GOT3 (cell line): ENCODE measurements at places on chromosomes 7 and 10.

GRCh38 chr10:125886914-125887512 lies 5.9 kb upstream of the DHX32 start:
- no peak for DNase-seq

DNA sequence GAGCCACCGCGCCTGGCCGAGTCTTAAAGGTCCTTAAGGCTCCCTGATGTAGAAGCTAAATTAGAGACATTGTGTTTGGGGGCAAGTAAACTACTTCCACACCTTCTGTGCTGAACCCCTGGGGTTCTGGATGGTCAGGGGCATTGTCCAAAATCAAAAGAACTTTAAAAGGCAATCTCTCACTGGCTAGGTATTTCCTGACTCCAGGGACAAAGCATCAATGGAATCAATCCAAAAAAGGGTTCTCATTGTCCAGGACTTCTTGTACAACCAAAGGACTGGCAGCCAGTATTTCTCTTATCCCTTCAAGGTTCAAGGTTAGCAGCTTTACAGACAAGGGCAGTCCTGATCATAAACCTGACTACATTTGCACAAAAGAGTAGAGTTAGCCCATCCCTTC lies 24.0 kb downstream of the SRPK2 start:
- no peak for DNase-seq

GRCh38 chr7:157272351-157273207 lies 64.2 kb upstream of the DNAJB6 start:
- no peak for DNase-seq

DNA sequence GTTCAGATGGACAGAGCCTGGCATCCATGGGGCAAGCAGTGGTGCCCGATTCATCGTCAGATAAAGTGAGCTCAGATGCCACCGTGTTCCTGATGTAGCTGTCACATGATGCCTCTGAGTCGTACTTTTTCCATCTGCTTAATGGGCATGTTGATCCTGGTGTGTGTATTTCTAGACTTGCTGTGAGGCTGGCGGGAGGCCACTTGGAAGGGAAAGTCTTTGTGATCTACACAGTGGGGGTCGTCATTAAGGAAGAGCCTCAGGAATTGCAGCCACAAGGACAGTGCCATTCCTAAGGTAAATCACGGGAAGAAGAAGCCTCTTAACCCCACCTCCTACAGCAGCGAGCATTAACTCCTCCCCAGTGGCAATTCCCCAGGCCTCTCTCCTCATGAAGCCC lies 63.0 kb downstream of the RGS10 start:
- no peak for DNase-seq

DNA sequence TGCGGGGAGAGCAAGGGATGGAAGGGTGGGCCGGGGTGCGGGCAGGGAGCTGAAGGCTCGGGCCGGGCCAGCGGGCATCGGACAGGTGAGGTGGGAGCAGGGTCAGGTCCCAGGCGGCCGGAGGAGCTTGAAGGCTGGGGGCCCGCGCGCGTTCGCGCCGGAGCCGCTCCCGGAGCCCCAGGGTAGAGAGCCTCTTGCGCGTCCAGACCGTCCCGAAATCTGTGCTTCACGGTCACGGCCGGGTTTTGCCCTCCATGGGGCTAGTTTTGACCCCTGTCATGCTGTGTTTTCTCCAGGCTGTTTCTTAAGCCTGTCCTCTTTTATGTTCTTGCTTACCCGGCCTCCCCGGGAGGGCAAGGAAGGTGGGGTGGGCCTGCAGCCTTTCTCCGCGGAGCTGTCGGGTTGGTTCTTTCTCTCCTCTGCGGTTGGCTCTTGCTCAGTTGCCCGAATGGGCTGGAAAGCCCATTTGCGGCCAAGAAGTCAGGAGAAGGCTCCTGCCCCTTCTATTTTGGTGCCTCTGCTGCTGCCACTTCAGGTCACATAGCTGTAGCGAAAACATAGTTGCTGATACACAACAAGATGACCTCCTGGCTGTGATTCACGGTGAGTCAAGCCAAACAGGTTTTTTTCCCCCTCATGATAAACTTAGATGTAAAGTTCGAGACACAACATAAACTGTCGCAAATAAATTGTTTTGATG lies 650 bp downstream of the UBE2D1 start:
- DNase-seq = no peak

GRCh38 chr7:113774182-113774807 lies 144.5 kb downstream of the PPP1R3A start:
- DNase-seq = no peak

- no peak for DNase-seq
Measured at GRCh38 chr10:127346604-127347003, 150.2 kb upstream of the INSYN2A start.

GRCh38 chr10:7405637-7406036 lies 5.2 kb downstream of the SFMBT2 start:
- no peak for DNase-seq

DNA sequence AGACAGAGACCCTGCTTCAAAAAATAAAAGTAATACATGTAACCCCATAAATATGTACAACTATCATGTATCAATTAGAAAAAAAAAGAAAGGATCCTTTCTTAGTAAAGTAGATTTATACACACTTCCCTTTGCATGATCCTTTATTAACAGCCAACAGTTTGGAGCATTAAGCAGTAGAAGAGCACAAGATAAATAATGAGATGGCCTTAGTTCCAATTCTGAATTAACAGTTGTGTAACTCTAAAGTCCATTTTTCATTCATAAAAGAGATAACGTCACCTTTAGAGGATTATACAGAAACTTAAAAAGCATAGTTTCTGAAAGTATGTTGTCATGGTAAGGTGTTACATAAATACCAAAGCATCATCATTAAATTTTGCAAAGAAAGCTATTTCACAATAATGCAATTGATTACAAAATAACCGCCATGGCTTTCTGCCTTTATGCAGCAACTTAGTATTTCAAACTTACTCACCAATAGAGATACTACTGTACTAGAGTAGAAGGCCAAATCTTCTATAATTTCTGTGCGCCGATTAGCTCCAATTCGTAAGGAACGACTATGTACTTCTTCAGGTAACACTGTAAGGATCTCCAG lies 40.3 kb downstream of the TNPO3 start:
- no peak for DNase-seq

DNA sequence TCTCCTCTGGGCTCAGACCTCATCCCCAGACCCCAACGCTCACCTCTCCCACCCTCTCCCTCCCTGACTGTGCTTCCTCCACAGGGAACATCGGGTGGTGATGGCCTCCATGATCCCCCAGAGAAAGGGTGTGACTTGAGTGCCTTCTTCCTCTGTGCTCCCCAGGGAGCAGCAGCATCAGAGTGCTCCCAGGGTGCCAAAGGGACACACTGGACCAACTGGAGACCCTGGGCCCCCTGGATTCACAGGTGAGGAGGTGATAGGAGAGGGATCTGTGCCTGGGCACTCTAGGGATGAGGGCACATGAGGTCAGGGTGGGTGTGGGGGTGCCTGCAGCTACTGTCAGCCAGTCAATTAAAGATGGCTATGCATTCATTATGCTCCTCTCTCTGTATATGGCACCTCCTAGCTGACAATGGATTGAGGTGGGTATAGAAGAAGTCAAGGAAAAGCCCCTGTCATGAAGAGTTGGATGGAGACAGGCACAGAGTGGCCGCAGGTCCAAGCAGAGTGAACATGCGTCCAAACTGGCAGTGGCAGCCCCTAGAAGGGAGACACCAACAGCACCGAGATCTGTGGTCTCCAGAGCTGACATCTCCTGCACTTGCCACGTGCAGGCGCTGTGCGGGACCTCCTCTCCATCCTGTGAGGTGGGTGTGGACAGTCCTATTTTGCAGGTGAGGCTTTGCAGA lies 15.5 kb upstream of the VOPP1 start:
- DNase-seq = no peak

DNA sequence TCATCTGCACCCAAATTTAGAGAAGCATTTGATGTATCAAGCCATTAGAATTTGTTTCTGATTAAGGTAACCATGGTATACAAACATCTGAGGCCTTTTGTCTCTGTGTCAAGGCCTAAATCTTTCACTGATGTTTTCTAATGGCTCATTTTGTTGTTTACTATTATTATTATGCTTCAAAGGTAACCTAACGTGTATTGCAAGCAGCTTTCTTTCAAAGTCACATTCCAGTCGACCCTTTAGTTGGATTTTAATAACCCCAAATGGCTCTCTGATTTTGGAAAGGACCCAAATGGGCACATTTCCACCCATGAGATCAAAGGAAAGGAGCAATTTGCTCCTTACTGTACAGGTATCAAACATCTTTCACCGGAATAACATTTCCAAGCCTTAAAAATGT lies 46.7 kb upstream of the WNT16 start:
- no peak for DNase-seq

DNA sequence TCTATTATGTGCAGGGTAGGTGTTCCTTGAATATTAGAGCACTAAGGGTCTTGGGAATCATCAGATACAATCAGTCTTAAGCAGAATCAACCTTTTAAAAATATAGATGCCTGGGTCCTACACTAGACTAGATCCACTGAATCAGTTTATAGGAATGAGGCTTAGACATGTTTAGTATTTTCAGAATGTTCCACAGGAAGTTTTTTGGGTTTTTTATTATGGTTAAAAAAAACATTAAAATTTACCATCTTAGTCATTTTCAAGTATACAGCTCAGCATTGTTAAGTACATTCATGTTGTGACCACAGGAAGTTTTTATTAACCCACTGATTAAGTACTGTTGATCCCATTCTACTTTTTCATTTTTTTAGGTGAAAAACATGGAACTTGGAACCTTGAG lies 135.7 kb downstream of the LCOR start:
- no peak for DNase-seq

DNA sequence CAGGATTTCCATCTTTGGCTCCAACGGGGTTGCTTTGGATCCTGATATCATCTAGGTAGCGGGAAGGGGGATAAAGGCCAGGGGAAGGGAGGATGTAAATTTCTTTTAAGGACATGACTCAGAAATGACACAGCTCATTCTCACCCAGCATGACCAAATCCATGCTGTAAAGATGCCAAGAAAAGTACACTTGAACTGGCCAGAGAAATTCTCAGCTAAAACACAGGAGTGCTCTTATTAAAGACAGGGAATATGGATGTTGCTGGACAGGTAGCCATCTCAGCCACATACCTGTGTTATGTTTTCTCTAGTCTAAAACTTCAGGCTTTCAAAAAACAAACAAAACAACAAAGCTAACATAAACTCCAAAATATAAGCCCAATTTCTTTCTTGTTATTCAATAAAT lies 68.3 kb downstream of the NAMPT start:
- DNase-seq = no peak

- DNase-seq = no peak
Measured at GRCh38 chr10:110613341-110613995, 30.7 kb upstream of the RBM20 start.

GRCh38 chr10:8059191-8059936 lies 4.9 kb downstream of the GATA3 start:
- no peak for DNase-seq

GRCh38 chr10:11276449-11276990 lies 258.8 kb downstream of the CELF2 start:
- no peak for DNase-seq

DNA sequence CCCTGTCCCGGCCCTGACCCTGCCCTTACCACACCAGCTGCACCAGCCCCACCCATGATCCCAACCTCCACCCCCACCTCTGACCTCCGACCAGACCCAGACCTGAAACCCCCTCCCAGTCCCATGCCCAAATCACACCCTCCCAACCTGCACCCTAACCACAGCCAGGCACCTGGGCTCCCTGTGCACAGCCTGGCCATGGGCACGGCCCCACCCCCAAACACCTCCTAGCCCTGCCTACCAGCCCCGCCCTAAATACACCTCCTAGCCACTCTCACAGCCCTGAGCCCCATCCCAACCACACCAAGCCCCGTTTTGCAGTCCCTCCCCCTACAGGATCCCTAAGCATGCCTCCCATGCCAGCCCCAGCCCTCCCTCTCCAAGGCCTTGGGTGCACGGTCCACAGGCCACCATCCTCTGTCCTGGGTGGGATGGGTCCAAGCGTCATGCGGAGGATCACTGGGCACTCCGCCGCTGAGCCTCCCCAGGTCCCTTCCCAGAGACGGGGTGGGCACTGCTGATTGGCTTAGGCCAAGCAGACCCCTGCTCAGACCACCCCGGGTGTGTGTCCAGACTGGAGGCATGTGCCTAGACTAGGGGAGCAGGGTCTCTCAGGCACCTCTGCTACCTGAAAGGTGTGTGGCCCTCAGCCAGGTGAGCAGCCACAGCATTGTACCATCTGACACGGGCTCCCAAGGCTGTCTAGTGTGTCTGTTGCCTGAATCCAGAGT lies 30.1 kb downstream of the INSIG1 start:
- no peak for DNase-seq

DNA sequence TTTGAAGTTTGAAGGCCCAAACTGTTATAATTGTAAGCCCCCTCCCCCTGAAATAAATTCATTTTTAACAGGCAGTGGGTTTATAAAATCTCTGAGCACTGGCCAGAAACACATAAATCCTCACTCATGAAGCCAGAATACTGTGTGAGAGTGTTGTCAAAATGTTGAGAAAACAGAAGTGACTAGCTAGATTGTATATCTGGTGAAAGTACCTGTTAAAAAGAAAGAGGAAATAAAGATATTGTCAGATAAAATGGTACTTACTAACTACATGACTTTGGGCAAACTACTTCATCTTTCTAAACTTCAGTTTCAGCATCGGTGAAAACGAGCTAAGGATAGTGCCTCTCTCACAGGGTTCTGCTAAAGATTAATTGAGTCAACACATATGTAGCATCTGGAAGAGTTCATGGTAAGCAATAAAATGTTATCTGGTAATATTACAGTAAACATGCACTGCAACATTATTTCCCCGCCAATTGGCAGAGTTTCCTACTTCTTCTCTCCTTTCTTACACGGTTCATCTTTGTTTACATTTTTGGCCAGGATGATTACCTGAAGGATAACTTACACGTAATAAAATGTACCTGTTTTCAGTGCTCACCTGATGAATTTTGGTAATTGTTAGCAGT lies 202.5 kb upstream of the CHRM2 start:
- DNase-seq = no peak

DNA sequence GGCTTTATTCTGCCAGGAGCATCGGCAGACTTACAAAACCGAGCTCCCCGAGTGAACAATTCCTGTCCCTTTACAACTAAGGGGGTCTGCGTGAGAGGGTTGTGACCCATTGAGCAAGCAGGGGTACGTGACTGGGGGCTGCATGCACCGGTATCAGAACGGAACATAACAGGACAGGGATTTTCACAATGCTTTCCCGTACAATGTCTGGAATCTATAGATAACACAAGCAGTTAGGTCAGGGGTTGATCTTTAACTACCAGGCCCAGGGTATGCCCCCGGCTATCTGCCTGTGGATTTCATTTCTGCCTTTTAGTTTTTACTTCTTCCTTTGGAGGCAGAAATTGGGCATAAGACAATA lies 38.1 kb upstream of the GSDME start:
- DNase-seq = no peak

GRCh38 chr10:17488848-17489247 lies 34.5 kb upstream of the ST8SIA6 start:
- no peak for DNase-seq
